ENCODE measurements at places on chromosomes 4 and X. TPM values are rescaled to one million over a fixed set of nuclear protein-coding genes. Genes with fewer than 3 reads are reported as not detected.

Gene ATP8A1
- total RNA-seq: 0.59 TPM

Gene WAS
- 0.30 TPM for total RNA-seq

Gene YIPF7
- total RNA-seq: not detected

Gene BEX1
- 0.89 TPM for total RNA-seq

Gene S100P
- total RNA-seq: not detected

Gene TLR2
- 0.55 TPM for total RNA-seq

Gene F11
- not detected for total RNA-seq

Gene GIMD1
- total RNA-seq: not detected

Gene CT45A3
- not detected for total RNA-seq

Gene REPS2
- total RNA-seq: 0.37 TPM

Gene SMPX
- not detected for total RNA-seq

Gene TMEM31
- not detected for total RNA-seq

Gene PGAM4
- total RNA-seq: not detected
